Neural progenitor cell (in vitro differentiated cells): ENCODE measurements at places on chromosomes 1 and 21.
A peak's percentile ranks its signal among the peaks of the same experiment; 100 is the strongest.

- DNase-seq = no peak
Measured at GRCh38 chr1:209412036-209412435, 171.5 kb upstream of the CAMK1G start.

- DNase-seq = no peak
Measured at GRCh38 chr1:33443080-33443704, 12.3 kb upstream of the PHC2 start.

DNA sequence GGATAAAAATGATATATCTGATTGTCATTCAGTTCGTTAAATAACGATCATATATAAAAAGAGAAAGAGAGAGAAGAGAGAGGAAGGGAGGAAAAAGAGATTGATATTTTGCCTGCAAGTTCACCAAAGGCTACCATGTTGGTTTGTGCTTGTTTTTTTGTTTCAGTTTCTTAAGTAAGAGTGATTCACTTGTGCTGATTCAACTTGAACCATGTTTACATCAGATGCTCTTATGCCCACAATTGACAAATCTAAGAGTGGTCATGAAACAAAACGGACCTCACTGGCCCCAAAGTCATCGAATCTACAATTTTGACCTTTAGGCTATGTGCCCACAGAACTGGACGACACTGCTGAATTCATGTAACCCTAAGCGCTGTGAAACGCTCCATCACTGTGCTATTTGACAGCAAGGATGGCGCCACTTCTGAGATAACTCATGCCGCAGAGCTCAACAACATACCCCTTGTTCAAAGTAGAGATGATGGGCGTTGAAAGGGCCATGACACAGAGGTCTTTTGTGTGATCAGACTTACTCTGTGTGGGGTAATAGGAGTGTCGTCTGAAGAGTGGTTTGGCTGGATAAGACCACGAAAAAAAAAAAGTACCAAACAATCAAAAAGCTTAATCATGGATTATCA, 481.4 kb downstream of the SETD4 start:
- DNase-seq = no peak

- peak; percentile 58 for DNase-seq
Measured at GRCh38 chr1:156848461-156849150, 10.3 kb downstream of the INSRR start.
